ENCODE measurements at places on chromosomes 7 and 10.

- DNase-seq = no peak
These were observed 239.9 kb downstream of the CAMK1D start for GRCh38 chr10:12589291-12589690.

- DNase-seq = peak; percentile 89
These were observed 32.2 kb downstream of the FOXL3 start for GRCh38 chr7:322111-322671.

DNA sequence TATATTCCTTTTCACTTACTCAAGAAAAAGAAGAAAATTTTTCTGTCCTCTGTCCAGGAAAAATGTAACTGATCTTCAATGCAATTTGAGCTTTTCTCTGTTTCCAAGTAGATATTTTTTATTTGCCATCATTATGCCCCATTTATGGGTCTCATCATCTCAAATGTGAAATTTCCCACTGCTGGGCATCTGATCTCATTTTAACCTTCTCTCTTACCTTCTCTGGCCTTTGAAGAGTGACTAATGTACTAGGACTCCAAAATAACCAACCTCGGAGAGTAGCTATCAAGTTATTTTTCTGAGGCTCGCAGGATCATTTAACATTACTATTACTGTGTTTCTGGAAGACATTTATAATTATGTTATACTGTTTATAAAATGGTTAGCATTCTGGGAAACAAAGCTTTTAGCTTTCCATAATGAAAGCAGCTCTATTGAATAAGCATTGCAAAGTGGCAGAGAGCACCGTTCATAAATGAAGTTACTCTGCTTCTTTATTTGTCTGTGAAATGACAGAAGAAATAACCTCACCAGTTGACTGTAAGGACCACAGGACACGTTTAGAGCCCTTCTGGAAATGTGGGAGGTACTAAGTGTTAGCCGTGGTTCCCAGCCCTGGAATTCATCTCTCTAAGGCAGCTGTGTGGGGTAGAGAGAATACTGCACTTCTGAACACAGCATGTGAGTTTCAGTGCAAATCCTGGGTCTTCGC lies 33.3 kb upstream of the NMT2 start:
- DNase-seq = no peak

DNA sequence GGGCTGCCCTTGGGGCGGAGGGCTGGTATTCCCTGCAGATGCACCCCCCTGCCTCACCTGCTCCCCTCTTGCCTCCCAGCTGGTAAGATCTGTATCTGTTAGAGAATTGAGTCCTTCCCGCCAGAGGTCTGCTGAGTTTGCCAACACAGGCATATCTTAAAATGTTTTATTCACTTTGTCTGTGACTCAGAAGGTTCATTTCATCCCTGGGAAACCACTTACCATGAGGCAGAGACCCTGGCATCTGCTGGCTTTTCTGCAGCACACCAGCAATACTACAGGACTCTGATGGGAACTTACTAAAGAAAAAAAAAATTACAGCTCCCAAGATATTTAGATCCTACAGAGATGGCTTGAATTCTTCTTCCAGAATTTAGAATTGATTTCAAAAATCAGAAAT lies 131.3 kb downstream of the PLPP4 start:
- no peak for DNase-seq

- no peak for DNase-seq
These were observed 11.9 kb upstream of the OPTN start for GRCh38 chr10:13087986-13088618.

- DNase-seq = no peak
These were observed 392.2 kb downstream of the ACTR3B start for GRCh38 chr7:153151766-153152165.

- DNase-seq = no peak
These were observed 40.0 kb downstream of the CNNM1 start for GRCh38 chr10:99369126-99369525.

DNA sequence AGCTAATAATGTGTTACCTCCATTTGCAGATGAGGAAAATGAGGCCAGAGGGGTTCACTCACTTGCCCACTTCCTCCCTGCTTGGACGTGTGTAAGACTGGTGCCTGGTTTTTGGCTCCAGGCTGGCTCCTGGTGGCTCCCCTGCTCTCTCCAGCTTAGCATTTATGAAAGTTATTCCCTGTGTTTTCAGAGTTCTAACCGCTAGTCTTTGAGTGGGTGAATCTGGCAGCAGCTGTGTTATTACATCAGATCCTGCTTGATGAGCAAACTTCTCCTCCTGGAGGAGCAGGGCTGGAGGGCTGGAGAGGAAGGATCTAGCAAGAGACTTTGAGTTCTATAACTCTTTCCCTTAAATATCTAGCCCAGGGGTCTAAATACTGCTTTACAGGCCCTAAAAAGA lies 80.9 kb upstream of the AGBL3 start:
- DNase-seq = peak; percentile 82

DNA sequence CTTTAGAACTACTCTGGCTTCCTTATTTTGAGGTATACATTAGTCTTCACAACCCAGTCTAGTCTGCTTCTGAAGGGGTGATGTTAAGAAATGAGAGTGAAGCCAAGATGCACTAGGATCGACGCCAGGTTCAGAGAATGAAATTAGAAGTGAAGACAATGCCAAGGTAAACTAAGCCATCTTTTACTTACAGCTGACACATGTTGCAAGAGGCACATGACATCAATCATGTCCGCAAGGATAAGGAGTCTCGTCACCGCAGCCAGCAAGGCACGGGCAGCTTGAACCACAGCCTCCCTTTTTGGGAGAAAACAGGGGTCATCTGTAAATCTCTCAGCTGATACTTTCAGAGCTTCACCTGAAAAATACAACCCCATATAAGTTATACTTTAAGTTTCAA lies 156.7 kb downstream of the CTNNA3 start:
- peak; percentile 48 for DNase-seq

GRCh38 chr10:88244781-88245625 lies 338.1 kb downstream of the RNLS start:
- no peak for DNase-seq

DNA sequence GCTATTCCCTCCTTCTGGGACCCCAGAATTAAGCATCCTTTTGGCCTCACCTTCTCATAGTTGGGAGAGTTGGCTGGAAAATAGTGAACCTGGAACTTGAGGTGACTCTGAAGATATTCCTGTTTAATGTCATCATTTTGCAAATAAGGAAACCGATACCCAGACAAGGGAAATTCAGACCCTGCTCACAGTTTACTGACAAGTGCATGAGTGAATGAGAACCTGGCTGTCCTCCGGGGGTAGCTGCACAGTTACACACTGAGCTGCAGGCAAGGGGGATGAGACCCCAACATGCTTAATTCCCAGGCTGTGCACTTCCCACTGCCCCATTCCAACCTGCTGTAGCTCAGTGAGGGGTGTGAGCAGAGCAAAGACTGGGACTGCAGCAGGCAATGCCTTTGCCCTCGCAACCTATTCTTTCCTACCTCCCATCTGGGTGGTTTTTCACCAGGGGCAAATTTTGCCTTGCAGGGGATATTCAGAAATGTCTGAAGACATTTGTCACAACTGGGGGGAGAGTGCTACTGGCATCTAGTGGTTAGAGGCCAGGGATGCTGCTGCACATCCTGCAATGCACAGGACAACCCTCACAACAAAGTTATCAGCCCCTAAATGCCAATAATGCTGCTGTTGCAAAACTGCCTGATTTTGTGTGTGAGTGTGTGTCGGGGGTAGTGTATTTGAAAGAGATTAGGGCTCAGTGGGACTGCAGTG lies 136.2 kb downstream of the SORCS3 start:
- no peak for DNase-seq

DNA sequence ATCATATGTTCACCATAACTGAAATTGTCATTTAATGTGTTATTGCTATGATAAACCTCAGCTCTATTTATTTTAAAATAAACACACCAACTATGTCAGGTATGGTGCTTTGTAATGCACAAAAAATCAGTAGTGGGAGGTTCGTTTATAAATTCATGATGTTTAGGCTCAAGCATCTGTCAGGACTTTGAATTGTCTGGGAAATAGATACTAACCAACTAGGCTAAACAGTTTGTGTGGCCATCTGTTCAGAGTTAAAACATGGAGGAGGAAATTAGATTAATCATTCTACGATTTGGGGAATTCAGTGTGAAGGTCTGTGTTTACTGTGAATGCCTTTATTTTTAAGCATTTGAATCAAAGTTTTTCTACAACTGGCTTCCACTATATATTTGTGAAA lies 212.6 kb upstream of the FZD8 start:
- DNase-seq = no peak

- DNase-seq = no peak
These were observed 19.4 kb downstream of the STMP1 start for GRCh38 chr7:135681762-135682161.

GRCh38 chr7:17384400-17384799 lies 85.9 kb downstream of the AHR start:
- DNase-seq = no peak

DNA sequence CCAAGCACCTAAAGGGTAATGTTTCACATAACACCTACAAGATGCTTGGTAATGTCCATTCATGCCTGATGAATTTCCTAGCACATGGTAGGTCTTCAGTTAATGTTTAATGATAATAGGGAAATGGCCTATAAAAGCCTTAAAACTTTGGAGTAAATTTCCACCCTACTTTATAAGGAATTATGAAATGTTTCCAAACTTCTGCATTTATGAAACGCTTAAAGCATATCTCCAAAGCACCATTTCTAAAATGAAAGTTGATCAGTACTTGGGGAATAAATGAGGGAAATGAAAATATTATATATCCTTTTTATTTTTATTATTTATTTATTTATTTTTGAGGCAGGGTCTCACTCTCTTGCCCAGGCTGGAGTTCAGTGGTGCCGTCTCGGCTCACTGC lies 51.8 kb downstream of the INPP5F start:
- no peak for DNase-seq

GRCh38 chr7:20998309-20998708 lies 211.6 kb upstream of the SP8 start:
- DNase-seq = no peak

- DNase-seq = no peak
These were observed 105.4 kb upstream of the FAM133B start for GRCh38 chr7:92695308-92696261.

DNA sequence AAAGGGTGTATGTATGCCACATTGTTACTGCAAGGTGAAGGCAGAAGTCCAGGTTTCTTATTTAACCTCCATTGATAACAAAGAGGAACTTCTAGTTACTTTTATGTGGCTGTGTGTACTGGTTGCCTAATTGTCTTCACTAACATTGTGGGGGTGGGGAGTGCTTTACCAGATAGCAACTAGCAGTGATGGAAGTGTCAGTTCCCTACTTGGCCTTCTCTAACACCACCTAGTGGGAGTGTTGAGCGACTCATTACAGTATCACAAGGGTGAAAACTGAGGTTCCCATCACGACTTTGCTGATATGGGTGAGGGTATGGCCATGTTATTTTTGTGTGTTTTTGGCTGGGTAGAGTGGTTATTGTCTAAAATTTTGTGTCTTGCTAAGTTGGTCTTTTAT lies 274.4 kb downstream of the THSD7A start:
- DNase-seq = no peak

- DNase-seq = no peak
These were observed 39.9 kb upstream of the HECW1 start for GRCh38 chr7:43072530-43072929.

GRCh38 chr7:31805209-31805818 lies 118.3 kb downstream of the PPP1R17 start:
- DNase-seq = no peak

DNA sequence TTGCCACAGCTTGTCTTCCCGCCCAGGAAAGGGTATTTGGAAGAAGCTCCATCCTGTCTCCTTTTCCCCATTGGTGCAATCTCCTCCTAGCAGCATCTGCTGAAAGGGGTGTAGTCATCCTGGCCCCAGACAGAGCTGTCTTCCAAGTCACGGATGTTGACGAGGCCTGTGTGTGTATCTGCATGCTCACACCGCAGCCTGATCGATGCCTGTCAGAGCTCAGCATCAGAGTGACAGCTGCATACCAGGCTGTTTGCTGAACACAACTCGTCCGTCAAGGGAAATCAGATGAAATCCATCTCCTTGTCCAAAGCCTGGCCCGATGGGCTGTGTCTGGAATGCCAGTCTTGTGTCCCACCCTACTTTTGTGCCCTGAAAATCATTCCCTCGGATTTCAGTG lies 21.2 kb upstream of the LRRC4 start:
- no peak for DNase-seq

DNA sequence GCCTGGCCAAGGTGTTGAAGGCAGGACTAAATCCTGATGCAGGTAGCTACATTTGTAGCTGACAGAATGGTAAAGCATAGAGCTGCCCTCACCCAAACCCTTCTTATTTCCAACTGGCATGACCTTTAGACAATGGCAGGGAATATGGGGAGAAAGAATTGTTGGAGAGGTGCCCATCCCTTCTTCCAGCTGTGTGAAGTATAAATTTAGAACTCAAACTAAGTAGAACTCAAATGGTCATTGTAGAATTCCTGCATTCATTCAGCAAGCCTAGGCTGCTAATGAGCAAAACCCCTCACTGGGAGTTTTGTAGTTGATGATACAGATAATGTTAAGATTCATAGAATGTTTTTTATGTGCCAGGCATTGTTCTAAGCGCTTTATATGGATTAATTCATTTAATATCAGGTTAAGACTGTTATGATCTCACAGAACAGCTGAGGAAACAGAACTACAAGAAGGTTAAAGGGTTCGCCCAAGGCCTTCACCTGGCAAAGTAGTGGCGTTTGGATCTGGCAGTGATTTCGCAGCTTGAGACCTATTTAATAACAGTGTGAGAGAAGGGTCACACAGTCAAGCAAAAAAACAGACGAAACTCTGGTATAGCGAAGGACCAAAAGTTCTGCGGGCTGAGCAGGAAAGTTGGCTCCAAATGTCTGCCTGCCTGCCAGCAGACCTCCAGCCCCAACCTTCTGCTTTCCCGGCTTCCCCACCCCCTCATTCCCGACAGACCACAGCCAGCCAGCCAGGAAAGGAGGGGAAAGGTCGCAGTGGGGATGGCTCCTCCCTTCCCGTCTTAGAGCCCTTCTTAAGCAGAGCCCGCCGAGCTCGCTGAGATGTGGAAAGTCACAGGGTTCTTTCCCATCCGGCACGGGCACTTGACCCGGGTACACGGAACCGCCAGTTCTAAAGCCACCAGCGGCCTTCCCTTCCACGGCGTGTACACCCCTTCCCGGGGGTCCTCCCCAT lies 1.6 kb upstream of the HILPDA start:
- peak; percentile 96 for DNase-seq

- DNase-seq = no peak
These were observed 34.5 kb upstream of the RBM20 start for GRCh38 chr10:110609605-110610004.

DNA sequence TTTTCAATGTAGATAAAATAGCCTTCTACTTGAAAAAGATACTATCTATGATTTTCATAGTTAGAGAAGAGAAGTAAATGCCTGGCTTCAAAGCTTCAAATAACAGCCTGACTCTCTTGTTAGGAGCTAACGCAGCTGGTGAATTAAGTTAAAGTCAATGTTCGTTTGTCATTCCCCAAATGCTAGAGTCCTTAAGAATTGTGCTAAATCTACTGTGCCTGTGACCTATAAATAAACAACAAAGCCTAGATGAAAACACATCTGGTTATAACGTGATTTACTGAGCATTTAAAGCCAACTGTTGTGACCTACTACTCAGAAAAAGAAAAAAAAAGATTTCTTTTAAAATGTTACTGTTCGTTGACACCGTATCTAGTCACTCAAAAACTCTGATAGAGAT lies 134.7 kb downstream of the POLR1F start:
- no peak for DNase-seq

- DNase-seq = no peak
These were observed 33.5 kb downstream of the DPY19L1 start for GRCh38 chr7:35003679-35004303.

GRCh38 chr10:30759423-30759822 lies 129.9 kb upstream of the LYZL2 start:
- no peak for DNase-seq

- no peak for DNase-seq
These were observed 92.9 kb downstream of the CPED1 start for GRCh38 chr7:121081327-121081936.

- peak; percentile 81 for DNase-seq
These were observed at the start of gene PDE1C for GRCh38 chr7:32070406-32071360. Gene PDE1C (minus strand): TSS chr7:32070407.
